Natural killer cell (primary cell): ENCODE measurements at places on chromosomes 1 and 21.

DNA sequence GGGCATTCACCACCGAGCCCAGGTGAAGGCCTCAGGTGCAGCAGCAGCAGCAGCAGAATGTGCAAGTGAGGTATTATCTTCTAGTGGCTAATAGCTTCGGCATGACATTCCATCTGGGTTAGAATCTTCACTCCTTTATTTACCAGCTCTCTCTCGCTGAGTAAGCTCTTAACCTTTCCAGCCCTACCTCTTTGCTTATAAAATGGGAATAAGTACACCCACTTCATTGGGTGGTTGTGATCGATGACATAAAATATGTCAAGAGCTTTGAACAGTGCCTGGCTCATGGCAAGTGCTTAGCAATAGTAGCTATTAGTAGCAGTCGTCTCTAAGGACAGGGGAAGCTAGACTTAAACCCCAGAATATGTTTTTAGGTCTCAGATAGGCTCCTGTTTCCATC lies 149.5 kb downstream of the NOS1AP start:
- no peak for DNase-seq

DNA sequence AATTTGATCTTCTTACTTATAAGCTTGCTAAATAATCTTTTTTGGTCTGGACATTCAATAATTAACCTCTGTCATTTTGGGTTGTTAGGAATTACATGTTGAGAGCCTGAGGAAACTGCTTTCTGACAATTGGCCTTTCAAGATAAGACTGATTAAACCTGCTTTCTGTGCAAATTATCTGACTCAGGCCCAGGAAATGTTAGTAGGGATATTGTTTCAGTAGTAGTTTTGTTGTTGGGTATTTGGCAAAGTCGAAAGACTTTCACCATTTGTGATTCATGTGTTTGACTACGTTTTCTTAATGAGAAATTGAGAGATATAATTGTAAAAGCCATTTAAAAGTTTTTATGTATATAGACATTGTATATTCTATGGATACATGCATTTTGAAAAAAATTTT lies 81.1 kb upstream of the GPR88 start:
- DNase-seq: no peak

DNA sequence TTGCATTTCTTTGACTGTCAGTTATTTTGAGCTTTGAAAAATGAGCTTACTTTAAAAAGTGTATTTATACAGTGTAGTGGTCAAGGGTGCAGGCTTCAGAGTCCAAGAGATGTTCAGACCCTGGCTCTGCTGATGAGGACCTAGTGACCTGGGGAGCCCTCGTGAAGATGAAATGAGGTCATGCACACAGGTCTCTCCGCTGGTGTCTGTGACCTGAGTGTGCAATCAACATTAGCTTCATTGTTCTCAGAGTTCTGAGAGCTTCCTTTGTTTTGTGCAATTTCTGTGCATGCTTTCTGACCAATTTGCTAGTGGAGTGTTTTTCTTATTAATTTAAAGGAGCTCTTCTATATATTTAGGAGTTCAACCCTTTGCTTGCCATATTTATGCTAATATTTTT lies 71.3 kb downstream of the RIPK4 start:
- no peak for DNase-seq

DNA sequence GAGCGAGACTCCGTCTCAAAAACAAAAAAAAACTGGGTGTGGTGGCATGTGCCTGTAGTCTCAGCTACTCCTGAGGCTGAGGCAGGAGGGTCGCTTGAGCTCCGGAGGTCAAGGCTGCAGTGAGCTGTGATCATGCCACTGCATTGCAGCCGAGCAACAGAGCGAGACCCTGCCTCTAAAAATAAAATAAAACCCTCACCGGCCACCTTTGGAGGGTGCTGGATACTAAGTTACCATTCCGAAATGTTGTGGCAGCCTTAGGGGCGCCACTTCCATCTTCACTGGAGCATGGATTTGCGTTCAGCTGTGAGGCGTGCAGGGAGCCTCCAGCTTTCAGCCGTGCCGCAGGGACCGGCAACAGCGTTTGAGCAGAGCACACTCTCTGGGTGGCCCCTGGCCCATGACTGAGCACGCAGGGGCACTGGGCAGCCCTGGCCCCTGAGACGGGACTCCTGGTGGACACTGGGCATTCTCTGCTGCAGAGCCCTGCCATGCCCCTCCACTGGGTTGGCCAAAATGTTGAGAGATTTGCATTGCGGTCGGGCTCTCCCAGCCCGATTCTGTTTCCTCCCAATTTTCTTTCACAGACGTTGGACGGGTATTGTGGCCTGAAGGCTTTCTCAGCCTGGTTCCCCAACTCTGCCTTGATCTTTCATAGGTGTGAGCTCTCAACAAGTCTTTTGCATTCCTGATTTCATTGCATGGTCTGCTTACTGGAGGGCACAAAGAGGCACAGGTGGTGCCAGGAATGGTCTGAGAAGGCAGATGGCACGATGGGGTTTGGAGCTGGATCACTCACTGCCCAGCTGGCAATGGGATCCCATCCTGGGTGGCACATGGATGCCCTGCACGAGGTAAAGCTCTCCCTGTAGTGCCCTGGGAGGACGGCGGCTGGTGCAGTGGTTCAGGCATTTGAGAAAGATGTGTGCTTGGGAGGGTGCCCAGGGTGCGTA lies 5.8 kb upstream of the CFAP74 start:
- DNase-seq: no peak

DNA sequence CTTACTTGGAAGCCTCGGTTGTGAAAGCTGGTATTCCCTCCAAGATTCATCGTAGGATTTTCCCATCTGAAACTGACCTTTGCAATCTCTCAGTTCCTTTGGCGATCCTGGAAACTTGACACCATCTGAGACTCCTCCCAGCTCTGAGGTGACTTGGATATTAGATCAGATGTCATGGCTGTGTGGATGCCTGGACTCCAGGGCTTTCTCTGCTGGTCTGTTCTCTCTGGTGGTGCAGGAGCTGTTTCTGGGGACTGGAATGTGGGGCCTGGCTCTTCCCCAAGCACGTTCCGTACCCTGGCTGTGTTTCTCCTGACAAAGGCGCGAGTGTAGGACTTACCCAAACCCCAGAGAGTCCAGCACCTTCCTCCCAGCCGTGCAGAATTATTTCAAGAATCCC lies 252.2 kb downstream of the RPS6KC1 start:
- no peak for DNase-seq

- DNase-seq: no peak
Observed at GRCh38 chr1:8211251-8211882, 106.5 kb upstream of the SLC45A1 start.

GRCh38 chr21:15617964-15618363 lies 111.8 kb upstream of the USP25 start:
- no peak for DNase-seq

GRCh38 chr1:10765304-10765703 lies 31.1 kb downstream of the CASZ1 start:
- DNase-seq: no peak

- DNase-seq: no peak
Observed at GRCh38 chr1:170729225-170730002, 65.5 kb downstream of the PRRX1 start.

DNA sequence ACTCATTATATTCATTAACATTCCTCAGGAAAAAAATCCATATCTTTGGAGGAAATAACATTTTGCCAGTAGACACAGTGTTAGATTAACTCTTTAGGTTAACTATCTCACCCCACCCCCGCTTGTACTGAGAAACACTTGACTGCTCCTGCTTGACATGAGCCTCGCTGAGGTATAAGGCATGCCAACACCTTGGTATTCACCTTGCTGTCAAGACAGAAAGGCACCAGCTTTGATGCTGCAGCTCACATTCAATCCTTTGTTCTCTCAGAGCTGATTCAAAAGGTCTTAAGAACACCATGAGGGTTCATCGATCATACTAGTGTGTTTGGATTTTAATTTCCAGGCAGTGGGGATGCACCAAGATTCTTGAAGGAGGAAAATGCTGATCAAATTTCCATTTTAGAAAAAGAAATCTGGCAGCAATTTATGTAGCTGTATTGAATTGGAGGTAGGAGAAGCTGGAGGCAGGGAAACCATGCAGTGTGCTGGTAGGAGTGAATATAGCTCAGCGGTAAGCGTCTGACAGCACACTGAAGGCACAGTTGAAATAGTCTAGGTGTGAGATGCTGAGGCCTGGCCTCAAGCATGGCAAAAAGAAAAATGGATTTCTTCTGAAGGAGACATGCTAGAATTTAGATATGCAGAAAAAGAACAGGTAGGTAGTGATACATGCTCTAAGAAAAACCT lies 108.0 kb upstream of the ST6GALNAC5 start:
- no peak for DNase-seq

DNA sequence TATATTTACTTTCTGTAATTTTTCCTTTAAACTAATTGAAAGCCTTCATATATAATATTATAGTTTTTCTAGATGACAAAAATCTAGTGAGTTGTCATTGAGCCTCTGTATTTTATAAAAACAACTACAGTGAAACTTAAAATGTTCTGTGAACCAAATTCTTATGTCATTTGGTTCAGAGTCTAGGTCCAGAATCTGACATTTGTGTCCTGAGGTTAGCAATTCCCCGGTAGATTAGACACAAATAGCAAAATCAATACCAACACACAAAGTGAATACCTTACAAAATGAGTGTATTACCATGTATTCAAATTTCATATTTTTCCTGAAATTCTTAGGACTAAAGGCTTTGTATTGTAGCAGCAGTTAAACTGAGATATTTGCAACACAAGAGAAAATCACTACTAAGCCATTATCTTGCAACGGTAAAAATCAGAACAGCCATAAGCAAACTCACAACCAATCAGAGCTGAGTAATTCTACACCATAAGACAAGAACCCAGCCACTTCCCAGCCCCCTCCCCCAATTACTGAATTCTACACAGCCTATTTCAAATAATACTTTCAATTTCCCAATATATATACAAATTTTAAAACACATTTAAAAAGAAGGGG lies 573.5 kb downstream of the SMYD3 start:
- DNase-seq: no peak

DNA sequence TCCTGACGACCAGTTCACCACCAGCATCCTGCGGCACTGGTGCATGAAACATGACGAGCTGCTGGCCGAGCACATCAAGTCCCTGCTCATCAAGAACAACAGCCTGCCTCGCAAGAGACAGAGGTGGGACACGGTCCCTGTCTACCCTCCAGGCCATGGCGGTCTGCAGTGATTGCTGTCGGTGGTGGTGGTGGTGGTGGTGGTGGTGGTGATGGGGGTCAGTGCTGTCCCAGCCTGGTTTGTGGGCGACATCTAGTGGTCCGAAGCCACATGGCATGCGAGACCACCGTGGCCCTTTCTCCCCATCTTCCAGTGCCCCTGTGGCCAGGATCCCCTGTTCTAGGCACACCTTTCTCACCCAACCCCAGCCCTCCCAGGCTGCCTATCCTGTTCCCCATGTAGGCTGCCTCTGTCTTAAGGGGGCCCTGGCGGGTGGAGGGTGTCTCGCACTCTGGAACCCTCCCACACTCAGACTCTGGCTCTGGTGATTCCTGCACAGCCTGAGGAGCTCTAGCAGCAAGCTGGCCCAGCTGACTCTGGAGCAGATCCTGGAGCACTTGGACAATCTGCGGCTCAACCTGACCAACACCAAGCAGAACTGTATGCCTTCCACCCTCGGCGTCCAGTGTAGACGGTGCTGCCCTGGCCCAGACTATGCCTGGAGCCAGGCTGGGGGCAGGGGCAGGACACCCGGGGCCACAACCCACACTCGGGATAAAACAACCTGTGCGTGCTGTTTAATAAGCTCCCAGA lies 3.2 kb upstream of the SLC27A3 start:
- DNase-seq: no peak

DNA sequence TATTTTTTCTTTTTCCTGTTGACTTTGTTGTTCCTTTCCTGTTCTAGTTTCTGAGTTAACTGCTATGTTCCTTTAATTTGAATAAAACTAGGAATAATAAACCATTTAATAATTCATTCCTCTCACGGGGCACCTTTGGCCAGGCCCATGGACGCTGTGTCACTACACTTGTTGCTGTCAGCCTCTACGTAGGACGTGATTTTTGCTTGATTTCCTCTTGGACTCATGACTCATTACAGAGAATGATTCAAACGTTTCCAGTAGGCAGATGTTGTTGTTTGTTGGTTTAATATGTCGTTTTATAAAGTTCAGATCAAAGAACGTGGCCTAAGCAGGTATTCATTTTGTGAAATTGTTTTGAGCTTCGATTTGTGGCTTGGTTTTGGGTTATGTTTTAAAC lies 9.1 kb upstream of the SLC19A1 start:
- peak; percentile 63 for DNase-seq
